Activated CD4-positive, alpha-beta T cell treated with anti-CD3 and anti-CD28 coated beads, Interleukin-2, amount 10 ng/mL, durations not matched to agents 7 days and 5 days (primary cell): ENCODE measurements at places on chromosomes 11 and 22.
A peak's percentile ranks its signal among the peaks of the same experiment; 100 is the strongest.

DNA sequence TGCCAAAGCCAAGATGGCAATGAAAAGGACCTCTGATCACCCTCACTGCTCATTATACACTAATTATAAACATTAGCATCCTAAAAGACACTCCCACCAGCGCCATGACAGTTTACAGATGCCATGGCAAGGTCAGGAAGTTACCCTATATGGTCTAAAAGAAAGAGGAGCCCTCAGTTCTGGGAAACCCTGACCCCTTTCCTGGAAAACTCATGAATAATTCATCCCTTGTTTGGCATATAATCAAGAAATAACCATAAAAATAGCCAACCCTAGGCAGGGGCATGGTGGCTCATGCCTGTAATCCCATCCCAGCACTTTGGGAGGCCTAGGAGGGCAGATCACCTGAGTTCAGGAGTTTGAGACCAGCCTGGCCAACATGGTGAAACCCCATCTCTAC, 12.7 kb upstream of the CAPN5 start:
- no peaks in the 10 kb centered on the region for H3K27me3 ChIP-seq
- DNase-seq = no peak
- no peak overlapping the region for H3K27ac ChIP-seq
- no peak overlapping the region for H3K4me3 ChIP-seq
- H3K36me3 ChIP-seq = no peaks in the 10 kb centered on the region

DNA sequence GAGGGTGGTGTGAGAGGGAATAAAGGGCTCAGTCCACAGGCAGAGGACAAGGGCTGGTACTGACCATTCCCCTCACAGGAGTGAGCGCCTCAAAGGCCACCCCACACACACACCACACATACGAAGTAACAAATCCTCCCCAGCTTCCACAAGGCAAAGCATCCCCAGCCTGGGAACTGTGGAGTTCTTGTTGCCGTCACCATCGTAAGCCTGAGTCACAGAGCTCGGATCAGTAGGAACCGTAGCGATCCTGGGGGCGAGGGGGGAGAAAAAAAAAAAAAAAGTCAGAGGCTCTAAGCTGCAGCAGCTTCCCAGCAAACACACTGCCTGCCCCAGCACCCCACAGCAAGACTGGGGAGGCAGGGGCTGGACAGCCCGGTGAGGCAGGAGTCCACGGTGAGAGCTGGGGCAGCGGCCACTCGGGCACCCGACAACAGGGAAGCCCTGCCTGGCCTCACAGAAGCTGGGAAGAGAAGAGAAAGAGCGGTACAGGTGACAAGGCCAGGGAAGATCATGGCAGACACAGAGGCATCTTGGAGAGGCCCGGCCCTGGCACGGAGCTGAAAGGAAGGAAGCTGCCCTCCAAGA, 11.3 kb downstream of the ARFGAP2 start:
- no peak overlapping the region for H3K4me3 ChIP-seq
- H3K36me3 ChIP-seq = peaks cover 17% of the 10 kb centered on the region
- no peak overlapping the region for H3K27ac ChIP-seq

DNA sequence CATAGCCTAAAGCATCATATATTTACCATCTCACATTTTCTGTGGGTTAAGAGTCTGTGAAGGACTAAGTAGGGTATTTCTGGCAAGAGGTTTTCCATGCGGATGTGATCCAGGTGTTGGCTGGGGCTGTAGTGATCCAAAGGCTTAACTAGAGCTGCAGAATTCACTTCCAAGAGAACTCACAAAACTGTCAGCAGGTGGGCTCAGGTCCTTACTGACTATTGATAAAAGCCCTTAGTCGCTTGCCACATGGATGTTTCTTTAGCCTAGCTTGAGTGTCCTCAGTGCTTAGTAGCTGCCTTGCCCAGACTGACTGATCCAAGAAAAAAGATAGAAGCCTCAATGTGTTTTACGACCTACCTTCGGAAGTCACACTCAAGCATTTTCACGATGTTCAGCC, 250.8 kb downstream of the CNTN5 start:
- DNase-seq = no peak
- H3K27ac ChIP-seq = no peak overlapping the region
- H3K4me3 ChIP-seq = no peak overlapping the region
- no peaks in the 10 kb centered on the region for H3K4me1 ChIP-seq
- no peaks in the 10 kb centered on the region for H3K36me3 ChIP-seq
- H3K27me3 ChIP-seq = no peaks in the 10 kb centered on the region

- H3K4me1 ChIP-seq = peaks cover 95% of the 10 kb centered on the region
- no peaks in the 10 kb centered on the region for H3K27me3 ChIP-seq
- peak overlapping the region; percentile 95 for H3K27ac ChIP-seq
- peak; percentile 49 for DNase-seq
Measured at GRCh38 chr11:60982184-60982583, 10.7 kb downstream of the CD6 start.

DNA sequence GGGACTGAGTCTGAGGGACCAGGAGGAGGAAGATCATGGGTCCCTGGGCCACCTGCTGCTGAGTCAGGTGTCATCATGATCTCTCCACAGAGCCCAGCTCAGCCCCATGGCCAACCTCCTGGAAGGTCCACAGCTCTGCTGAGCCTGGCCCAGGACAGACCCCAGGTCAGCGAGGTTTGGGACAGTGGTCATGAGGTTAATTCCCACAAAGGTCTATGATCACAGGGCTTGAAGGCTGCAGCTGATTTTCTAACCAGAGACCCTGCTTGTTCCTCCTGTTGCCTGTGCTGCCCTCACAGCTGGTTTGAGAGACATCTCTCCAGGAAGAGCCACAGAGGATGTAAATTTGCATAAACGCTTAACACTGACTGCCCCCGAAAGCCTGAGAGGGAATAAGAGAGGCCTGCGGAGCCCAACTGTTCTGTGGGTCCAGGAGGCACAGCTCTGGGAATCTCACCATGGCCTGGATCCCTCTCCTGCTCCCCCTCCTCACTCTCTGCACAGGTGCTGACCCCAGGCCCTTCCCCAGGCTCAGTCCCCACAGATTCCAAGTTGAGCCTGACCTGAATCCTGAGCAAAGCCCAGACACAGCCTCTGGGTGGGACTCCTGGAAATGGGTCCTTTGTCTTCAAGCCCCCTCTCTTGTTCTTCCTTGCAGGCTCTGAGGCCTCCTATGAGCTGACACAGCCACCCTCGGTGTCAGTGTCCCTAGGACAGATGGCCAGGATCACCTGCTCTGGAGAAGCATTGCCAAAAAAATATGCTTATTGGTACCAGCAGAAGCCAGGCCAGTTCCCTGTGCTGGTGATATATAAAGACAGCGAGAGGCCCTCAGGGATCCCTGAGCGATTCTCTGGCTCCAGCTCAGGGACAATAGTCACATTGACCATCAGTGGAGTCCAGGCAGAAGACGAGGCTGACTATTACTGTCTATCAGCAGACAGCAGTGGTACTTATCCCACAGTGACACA, 102.8 kb downstream of the GGTLC2 start:
- H3K36me3 ChIP-seq = no peaks in the 10 kb centered on the region
- H3K4me1 ChIP-seq = no peaks in the 10 kb centered on the region
- H3K27ac ChIP-seq = no peak overlapping the region
- no peak overlapping the region for H3K4me3 ChIP-seq

- peaks cover 51% of the 10 kb centered on the region for H3K27me3 ChIP-seq
- no peak within 1 kb of the TSS for H3K27ac ChIP-seq
- H3K4me1 ChIP-seq = peaks cover 5% of the 10 kb centered on the region
- DNase-seq = peak; percentile 25
- H3K4me3 ChIP-seq = peak within 1 kb of the TSS; percentile 60
Measured at GRCh38 chr22:38843657-38844314, at the start of gene NPTXR. Gene NPTXR (minus strand): TSS chr22:38844028.

- DNase-seq = no peak
- H3K27me3 ChIP-seq = no peaks in the 10 kb centered on the region
- H3K36me3 ChIP-seq = no peaks in the 10 kb centered on the region
- peak overlapping the region; percentile 16 for H3K27ac ChIP-seq
Measured at GRCh38 chr22:36198536-36198935, 3.1 kb downstream of the APOL4 start.
